M059J (cell line): ENCODE measurements at places on chromosomes 3 and 15.
A peak's percentile ranks its signal among the peaks of the same experiment; 100 is the strongest.

DNA sequence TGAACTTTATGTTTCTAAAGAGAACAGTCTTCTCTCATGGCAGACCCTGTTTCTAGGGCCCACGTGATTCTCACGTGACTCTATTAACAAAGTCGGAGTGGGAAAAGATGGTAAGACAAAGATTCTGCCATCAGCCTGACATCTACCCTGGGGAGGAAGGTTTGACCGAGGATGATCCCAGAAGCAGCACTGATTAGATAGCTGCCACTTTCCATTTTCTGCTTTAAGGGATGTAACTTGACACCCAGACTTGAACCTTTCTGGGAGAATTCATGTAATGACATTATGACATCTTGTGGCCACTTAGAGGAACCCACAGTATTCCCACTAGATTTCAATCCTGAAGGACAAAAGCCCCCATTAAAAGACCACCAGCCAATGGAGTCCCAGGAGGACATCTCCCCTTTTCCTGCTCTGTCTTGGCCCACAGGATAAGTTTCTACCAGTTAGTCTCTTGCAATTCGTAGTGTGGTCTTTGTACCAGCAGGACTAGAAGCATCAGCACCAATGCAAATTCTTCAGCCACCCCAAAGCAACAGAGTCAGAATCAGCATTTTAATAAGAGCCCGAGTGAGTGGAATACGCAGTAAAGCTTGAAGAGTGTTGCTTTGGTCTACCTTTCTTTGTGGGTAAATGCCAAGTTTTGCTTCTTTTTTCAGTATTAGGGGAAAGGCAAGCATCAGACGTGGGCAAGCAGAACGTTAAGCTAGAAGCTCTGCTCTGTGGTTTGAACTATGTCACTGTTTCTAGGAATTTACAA is 480.5 kb upstream of the PROK2 start:
- DNase-seq: no peak

- no peak for DNase-seq
Measured at GRCh38 chr3:177106184-177106583, 91.1 kb downstream of the TBL1XR1 start.

- DNase-seq: peak; percentile 18
Measured at GRCh38 chr3:143010024-143010423, 8.7 kb downstream of the U2SURP start.

DNA sequence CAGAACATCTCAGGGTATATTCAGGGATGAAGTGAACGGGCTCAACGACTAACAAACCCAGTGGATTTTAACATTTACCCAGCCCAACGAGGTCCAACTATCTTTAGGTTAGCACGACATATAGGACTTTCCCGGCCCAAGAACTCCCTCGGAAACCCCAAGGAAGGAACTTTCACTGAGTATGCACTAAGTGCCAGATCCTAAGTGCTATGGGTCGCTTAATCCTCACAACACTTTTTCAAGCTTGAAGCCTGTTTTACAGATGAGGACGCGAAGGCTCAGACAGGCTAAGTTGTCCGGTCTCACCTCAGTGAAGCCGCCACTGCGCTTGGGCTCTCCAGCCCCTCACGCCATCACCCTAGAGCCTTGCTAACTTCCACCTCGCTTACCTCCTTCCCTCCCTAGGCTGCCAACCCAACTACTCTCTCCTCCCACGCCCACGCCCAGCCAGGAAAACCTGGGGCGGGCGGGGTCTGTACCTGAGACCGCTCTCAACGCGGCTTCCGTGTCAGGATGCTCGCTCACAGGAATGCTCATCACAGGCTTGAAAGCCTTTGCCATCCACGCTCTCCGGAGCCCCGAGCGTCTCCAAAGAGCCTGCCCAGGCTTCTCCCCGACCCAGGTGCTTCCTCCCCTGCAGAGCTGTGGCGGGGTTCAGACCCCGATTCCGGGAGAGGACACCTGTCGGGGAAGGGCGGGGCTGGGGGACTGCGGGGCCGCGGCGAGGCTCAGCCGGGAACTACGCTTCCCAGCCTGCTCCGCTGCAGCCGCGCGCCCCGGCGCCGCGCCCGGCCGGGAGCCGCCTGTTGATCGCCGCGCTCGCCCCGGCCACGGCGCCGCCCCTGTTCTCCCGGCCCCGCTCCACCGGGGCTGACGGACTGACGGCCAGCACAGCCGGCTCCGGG is at the start of gene TMOD2:
TMOD2 (plus strand) TSS at position 806 of the 905 bp plus-strand sequence. CDS start 14,845 bp downstream, outside the sequence.
- peak; percentile 28 for DNase-seq

GRCh38 chr3:183293966-183294365 is 40.9 kb downstream of the B3GNT5 start:
- no peak for DNase-seq

DNA sequence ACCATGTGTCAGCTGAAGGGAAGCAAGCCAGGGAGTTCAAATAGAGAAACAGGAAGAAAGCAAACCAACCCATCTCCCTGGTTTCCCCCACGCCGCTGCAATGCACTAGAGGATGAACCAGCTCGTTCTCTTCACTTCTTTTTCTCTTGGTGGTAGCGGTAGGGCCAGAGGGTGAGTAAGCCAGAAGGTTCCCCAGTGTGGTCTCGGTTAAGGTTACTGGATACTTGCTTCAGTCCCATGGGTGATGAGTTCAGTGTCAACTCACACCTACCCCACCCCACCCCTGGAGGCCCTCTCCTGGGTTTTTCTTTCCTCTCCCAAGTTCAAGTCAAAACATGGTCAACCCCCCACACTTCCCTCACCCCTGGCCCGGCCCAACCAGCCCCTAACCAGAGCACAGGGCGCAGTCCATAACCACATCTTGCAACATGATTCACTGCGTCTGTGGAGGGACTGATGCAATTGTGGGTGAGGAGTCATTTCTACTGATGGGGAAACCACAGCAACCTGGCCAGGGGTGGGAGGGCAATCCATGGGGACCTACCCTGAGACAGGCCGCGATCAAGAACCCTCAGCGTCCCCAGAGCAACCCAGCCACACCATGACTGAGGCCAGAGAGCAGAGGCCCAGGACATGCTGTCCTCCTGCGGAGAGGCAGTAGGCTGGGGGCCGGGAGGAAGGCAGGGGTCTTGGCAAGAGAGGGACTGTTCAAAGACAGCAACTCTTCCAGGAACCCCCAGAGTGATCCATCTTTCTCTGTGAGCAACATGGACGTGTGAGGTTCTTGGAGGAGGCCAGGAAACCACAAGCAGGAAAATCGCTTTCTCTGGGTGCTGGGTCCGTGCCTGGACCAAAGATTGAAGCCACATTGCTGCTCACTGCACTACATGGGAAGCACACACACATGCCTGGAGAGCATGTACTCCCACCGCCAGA is 276.6 kb downstream of the UACA start:
- DNase-seq: peak; percentile 94
